ENCODE measurements at places on chromosomes 5 and 9. TPM values are rescaled to one million over a fixed set of nuclear protein-coding genes. Genes with fewer than 3 reads are reported as not detected.

- no peaks in the 10 kb centered on the region for H3K36me3 ChIP-seq
- no peak for DNase-seq
- H3K4me3 ChIP-seq, result no peak overlapping the region
- peaks cover 4% of the 10 kb centered on the region for H3K4me1 ChIP-seq
These were observed 50.5 kb upstream of the DHFR start for GRCh38 chr5:80705216-80705769.

- no peak for DNase-seq
- no peaks in the 10 kb centered on the region for H3K36me3 ChIP-seq
- no peak overlapping the region for H3K27ac ChIP-seq
These were observed 1.7 kb upstream of the ABL1 start for GRCh38 chr9:130833031-130833990.

DNA sequence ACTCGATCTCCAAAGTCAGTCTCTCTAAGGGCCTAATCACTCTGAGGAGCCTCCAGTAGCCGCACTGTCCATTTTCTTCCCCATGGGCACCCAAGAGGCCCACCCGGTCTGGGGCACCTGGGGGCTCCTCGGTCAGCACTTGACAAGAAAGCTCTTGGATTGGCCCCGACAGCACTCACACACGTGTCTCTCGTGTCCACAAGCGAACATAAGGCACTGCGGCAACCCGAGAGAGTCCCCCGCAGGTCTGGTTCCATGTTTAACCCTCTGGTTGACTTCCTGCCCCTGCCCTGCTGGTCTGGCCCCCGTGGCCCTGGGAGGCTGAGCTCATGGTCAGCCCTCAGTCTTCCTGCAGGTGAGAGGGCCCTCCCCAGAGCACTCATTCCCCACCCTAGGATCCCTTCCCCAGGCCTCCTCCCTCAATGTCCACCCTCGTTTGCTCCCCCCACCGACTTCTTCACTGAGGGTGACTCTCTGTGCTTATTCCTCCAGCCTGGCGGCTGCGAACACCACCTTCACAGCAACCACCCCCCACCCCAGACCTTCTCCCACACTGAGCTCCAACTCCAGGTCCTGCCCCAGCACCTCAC, 16.3 kb upstream of the LRRC14B start:
- H3K4me3 ChIP-seq, result no peak overlapping the region
- H3K4me1 ChIP-seq, result no peaks in the 10 kb centered on the region
- no peak for DNase-seq
- H3K27ac ChIP-seq, result no peak overlapping the region
- H3K36me3 ChIP-seq, result no peaks in the 10 kb centered on the region
- peaks cover under 1% of the 10 kb centered on the region for H3K27me3 ChIP-seq

DNA sequence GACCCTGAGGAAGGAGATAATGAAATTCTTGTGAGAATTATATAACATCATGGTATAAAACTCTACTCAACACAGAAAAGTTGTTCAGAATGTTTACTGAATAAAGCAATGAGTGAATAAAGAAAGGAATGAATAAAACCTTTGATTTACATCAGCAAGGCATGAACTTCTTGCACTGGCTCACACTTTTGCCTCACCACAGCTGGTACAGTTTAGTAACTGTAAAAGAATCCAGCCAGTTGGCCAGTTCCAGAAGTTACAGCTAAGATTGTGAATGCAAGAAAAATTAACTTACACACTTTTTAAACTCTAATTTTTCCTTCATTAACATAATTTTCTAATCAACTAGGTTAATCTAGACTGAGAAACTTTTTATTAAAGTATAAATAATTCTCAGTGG, 490.9 kb downstream of the NFIB start:
- H3K4me3 ChIP-seq, result no peak overlapping the region
- H3K27ac ChIP-seq, result no peak overlapping the region
- no peaks in the 10 kb centered on the region for H3K36me3 ChIP-seq
- no peak for DNase-seq
- no peaks in the 10 kb centered on the region for H3K27me3 ChIP-seq

GRCh38 chr5:158821331-158821730, 278.4 kb downstream of the EBF1 start:
- H3K4me3 ChIP-seq, result no peak overlapping the region
- no peaks in the 10 kb centered on the region for H3K27me3 ChIP-seq
- no peaks in the 10 kb centered on the region for H3K36me3 ChIP-seq

DNA sequence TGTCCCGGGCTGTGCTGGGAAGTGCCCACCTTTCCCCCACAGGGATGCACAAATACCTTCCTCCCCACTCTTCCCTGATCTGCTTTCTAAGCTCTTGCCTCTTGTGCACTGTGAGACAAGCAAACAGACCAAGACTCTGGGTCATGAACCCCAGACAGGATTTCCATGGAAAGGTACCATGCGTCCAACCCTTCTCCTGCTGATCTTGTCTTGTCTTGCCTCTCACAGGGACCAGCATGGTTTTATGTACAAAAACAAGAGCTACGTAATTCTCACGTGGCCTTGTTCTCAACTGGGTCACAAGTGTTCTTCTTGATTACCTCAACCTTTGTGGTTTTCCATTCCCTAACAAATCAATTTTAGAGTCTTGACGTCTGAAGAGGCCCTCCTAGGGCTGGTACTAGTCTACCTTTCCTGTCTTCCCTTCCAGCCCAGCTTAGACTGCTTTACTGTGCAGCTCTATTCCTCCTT, 176.5 kb upstream of the MAP3K1 start:
- DNase-seq, result no peak
- no peak overlapping the region for H3K27ac ChIP-seq
- no peaks in the 10 kb centered on the region for H3K27me3 ChIP-seq
- no peak overlapping the region for H3K4me3 ChIP-seq

GRCh38 chr5:8457187-8458037, 588.5 kb downstream of the MTRR start:
- peak overlapping the region; percentile 61 for H3K4me3 ChIP-seq
- peak overlapping the region; percentile 39 for H3K27ac ChIP-seq
- H3K4me1 ChIP-seq, result no peaks in the 10 kb centered on the region
- no peaks in the 10 kb centered on the region for H3K27me3 ChIP-seq

DNA sequence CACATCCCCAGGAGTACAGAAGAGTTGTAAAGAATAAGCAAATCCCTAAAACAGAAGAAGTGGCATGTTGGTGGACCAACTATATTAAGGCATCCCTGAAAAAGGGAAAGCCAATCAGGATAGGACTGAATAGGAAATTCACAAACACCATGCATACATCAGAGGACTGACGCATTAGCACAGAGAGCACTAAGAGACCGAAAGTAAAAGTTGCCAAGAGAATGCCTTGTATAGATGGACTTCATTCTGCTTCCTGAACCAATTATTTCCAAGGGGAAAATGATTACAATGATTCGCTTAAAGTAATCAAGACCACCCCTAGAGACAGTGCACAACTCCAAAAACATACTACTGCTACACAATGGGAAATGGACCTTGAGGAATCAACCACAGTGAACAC, 33.5 kb downstream of the SHC3 start:
- no peak for DNase-seq
- H3K4me1 ChIP-seq, result no peaks in the 10 kb centered on the region
- H3K4me3 ChIP-seq, result no peak overlapping the region

- no peak overlapping the region for H3K27ac ChIP-seq
- no peaks in the 10 kb centered on the region for H3K27me3 ChIP-seq
- no peak for DNase-seq
- peaks cover 19% of the 10 kb centered on the region for H3K4me1 ChIP-seq
- no peak overlapping the region for H3K4me3 ChIP-seq
These were observed 37.9 kb downstream of the ADRB2 start for GRCh38 chr5:148864113-148864841.

DNA sequence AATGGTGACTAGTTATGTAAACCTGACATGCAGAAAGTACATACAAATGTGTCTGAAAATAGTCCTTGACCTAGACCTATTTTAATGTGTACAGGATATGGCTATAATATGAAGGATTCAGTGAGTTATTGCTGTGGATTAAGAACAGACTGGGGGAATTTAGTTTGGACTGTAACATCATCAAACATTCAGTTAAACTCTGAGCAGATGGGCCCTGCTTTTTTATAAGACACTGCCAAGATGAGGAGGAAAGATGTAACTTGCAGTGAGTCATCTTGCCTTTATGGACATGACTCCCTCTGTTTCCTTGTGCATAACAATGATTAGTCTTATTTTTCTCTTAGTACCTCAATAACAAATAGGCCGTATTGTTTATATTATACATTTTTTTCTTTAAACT, 12.2 kb downstream of the PPP3R2 start:
- no peak overlapping the region for H3K4me3 ChIP-seq
- no peak for DNase-seq
- H3K36me3 ChIP-seq, result no peaks in the 10 kb centered on the region
- no peaks in the 10 kb centered on the region for H3K27me3 ChIP-seq
- H3K27ac ChIP-seq, result no peak overlapping the region

- no peaks in the 10 kb centered on the region for H3K4me1 ChIP-seq
- H3K4me3 ChIP-seq, result no peak overlapping the region
- no peak overlapping the region for H3K27ac ChIP-seq
- no peak for DNase-seq
- no peaks in the 10 kb centered on the region for H3K36me3 ChIP-seq
These were observed 416.3 kb downstream of the NR2F1-AS1 start for GRCh38 chr5:93164690-93165089.

GRCh38 chr5:135850231-135850630, 15.8 kb downstream of the SLC25A48 start:
- H3K4me1 ChIP-seq, result no peaks in the 10 kb centered on the region
- DNase-seq, result no peak
- no peaks in the 10 kb centered on the region for H3K36me3 ChIP-seq
- no peak overlapping the region for H3K27ac ChIP-seq

- H3K27me3 ChIP-seq, result no peaks in the 10 kb centered on the region
- H3K4me3 ChIP-seq, result no peak overlapping the region
- H3K4me1 ChIP-seq, result peaks cover 79% of the 10 kb centered on the region
- H3K27ac ChIP-seq, result no peak overlapping the region
These were observed 7.5 kb downstream of the IRF1 start for GRCh38 chr5:132483101-132483500.

- no peak within 1 kb of the TSS for H3K27ac ChIP-seq
- H3K27me3 ChIP-seq, result no peaks in the 10 kb centered on the region
- H3K36me3 ChIP-seq, result no peaks in the 10 kb centered on the region
- no peak for DNase-seq
These were observed at the start of gene HRCT1 for GRCh38 chr9:35905912-35906679. HRCT1 (plus strand) TSS chr9:35906202; CDS start chr9:35906288, 86 bp downstream.

- no peak overlapping the region for H3K4me3 ChIP-seq
- H3K27me3 ChIP-seq, result no peaks in the 10 kb centered on the region
- H3K36me3 ChIP-seq, result no peaks in the 10 kb centered on the region
- no peaks in the 10 kb centered on the region for H3K4me1 ChIP-seq
- H3K27ac ChIP-seq, result no peak overlapping the region
These were observed 419.4 kb upstream of the PTGER4 start for GRCh38 chr5:40260361-40260760.

GRCh38 chr9:101440714-101441230, 5.2 kb upstream of the ALDOB start:
- H3K27ac ChIP-seq, result no peak overlapping the region
- H3K36me3 ChIP-seq, result no peaks in the 10 kb centered on the region
- DNase-seq, result no peak

GRCh38 chr5:98791001-98791519, 17.6 kb downstream of the RGMB start:
- no peaks in the 10 kb centered on the region for H3K36me3 ChIP-seq
- no peaks in the 10 kb centered on the region for H3K27me3 ChIP-seq
- H3K4me1 ChIP-seq, result no peaks in the 10 kb centered on the region
- no peak overlapping the region for H3K4me3 ChIP-seq
- H3K27ac ChIP-seq, result no peak overlapping the region

- no peaks in the 10 kb centered on the region for H3K4me1 ChIP-seq
- no peak overlapping the region for H3K27ac ChIP-seq
- no peak overlapping the region for H3K4me3 ChIP-seq
- H3K36me3 ChIP-seq, result peaks cover 60% of the 10 kb centered on the region
These were observed 41.3 kb upstream of the ROPN1L start for GRCh38 chr5:10400411-10400810.

- no peaks in the 10 kb centered on the region for H3K4me1 ChIP-seq
- no peak for DNase-seq
- H3K27me3 ChIP-seq, result no peaks in the 10 kb centered on the region
- no peak overlapping the region for H3K4me3 ChIP-seq
- no peak overlapping the region for H3K27ac ChIP-seq
- no peaks in the 10 kb centered on the region for H3K36me3 ChIP-seq
These were observed 125.3 kb upstream of the IRX4 start for GRCh38 chr5:2007878-2008501.

- H3K27ac ChIP-seq, result peak overlapping the region; percentile 34
- H3K4me3 ChIP-seq, result no peak overlapping the region
- DNase-seq, result no peak
- no peaks in the 10 kb centered on the region for H3K36me3 ChIP-seq
- H3K27me3 ChIP-seq, result no peaks in the 10 kb centered on the region
- H3K4me1 ChIP-seq, result peaks cover 44% of the 10 kb centered on the region
These were observed 9.3 kb upstream of the ACSL6 start for GRCh38 chr5:132020568-132021339.

- peaks cover 41% of the 10 kb centered on the region for H3K4me1 ChIP-seq
- H3K4me3 ChIP-seq, result peak overlapping the region; percentile 72
- peak; percentile 14 for DNase-seq
- no peaks in the 10 kb centered on the region for H3K36me3 ChIP-seq
These were observed 960 bp downstream of the CANX start for GRCh38 chr5:179699616-179700237.

- no peaks in the 10 kb centered on the region for H3K4me1 ChIP-seq
- no peak overlapping the region for H3K4me3 ChIP-seq
- no peak for DNase-seq
- no peaks in the 10 kb centered on the region for H3K36me3 ChIP-seq
These were observed 44.2 kb downstream of the GDA start for GRCh38 chr9:72193478-72193881.

- no peaks in the 10 kb centered on the region for H3K4me1 ChIP-seq
- no peak overlapping the region for H3K4me3 ChIP-seq
- no peak for DNase-seq
These were observed 458.6 kb downstream of the ZSWIM6 start for GRCh38 chr5:61790678-61791077.

DNA sequence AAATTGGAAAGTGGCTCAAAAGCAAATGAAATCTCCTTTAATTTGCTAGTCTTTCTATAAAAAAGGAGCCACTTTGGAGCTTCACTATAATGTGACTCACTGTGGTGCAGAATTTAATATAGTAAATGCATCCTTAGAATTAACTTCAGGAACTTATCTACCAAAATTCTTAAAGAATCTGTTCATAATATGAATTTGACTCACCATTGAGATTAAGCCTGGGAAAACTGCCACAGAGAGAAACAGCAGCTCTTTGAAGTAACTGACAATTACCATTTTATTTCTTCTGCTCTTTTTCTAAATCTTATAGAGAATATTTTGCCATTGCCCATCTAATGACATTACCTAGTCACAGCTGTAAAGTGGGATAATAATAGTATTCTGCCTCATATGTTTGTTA, 211.9 kb upstream of the CDH6 start:
- no peaks in the 10 kb centered on the region for H3K4me1 ChIP-seq
- H3K36me3 ChIP-seq, result no peaks in the 10 kb centered on the region
- H3K27me3 ChIP-seq, result no peaks in the 10 kb centered on the region
- H3K4me3 ChIP-seq, result no peak overlapping the region

- no peaks in the 10 kb centered on the region for H3K27me3 ChIP-seq
- peaks cover 7% of the 10 kb centered on the region for H3K36me3 ChIP-seq
- DNase-seq, result no peak
- no peak overlapping the region for H3K4me3 ChIP-seq
- H3K4me1 ChIP-seq, result peaks cover 45% of the 10 kb centered on the region
These were observed 19.5 kb downstream of the RAPGEF1 start for GRCh38 chr9:131720330-131720729.

Gene C5orf52
- not detected for total RNA-seq

Gene LECT2
- total RNA-seq, result not detected

Gene PPP2CA
- 189 TPM for total RNA-seq

Gene MOB3B
- 0.29 TPM for total RNA-seq

Gene PCDHGA5
- 0.09 TPM for total RNA-seq

Gene PCDHGC4
- not detected for total RNA-seq

Gene HBEGF
- 2.1 TPM for total RNA-seq

Gene ARHGAP26
- 16.7 TPM for total RNA-seq

Gene CNTNAP3B
- not detected for total RNA-seq

Gene PRRT1B
- not detected for total RNA-seq

Gene TEX48
- 0.86 TPM for total RNA-seq

Gene ENHO
- 0.35 TPM for total RNA-seq

Gene NUTM2F
- not detected for total RNA-seq

Gene F2RL1
- total RNA-seq, result 1.8 TPM

Gene LSM11
- total RNA-seq, result 7.9 TPM

Data from CD8-positive, alpha-beta memory T cell (primary cell).